EL (cell line): ENCODE measurements at places on chromosomes 3 and 15.

DNA sequence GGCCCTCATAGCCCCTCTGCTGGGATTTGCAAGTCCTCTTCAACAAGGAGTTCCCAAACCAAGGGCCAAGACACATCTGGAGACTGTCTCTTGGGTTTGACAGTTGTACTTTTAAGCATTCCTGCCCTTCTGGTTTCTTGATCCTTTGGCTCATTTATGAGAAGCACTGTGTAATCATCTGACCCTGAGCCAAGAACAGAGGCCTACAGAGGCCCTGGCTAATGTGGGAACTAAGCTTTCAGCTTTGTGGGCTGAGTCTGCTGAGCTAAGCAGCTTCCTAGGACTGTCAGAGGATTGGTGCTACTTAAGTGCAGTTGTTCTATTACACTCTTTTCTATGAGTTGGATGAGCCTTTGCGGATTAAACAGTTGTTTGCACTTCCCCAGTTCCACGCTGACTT lies 178.3 kb downstream of the KBTBD8 start:
- DNase-seq = no peak

GRCh38 chr3:101964861-101965260 lies 115.5 kb downstream of the NFKBIZ start:
- no peak for DNase-seq

DNA sequence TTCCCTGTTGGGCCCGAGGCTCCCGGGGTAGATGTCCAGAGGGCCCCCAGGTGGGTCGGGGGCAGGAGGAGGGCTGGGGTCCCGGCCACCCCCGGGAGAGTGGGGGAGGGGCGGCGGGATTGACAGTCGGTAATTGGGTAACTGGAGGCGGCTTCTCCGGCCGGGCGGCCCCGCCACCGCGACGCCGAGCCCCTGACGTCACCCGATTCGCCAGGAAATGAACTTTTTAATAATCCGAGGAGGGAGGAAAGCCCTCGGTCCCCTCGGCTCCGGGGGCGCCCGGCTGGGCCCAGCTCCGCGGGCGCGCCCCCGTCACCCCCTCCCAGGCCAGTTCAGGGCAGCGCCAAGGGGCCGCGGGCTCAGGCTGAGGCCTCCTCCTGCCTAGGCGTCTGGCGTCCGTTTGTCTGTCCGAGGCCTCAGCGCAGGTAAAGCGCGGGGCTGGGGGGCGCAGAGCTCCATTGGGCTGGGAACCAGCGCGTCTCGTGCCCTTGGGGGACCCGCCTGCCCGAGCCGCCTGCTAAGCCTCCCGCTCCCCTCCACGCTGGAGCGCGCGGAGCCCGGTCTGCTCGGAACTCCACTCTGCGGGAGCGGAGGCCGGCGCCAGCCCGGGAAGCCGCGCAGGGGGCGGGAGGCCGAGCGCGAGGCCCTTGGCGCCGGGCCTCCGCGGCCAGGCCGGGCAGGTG lies 3.9 kb downstream of the GATA2 start:
- peak; percentile 81 for DNase-seq

DNA sequence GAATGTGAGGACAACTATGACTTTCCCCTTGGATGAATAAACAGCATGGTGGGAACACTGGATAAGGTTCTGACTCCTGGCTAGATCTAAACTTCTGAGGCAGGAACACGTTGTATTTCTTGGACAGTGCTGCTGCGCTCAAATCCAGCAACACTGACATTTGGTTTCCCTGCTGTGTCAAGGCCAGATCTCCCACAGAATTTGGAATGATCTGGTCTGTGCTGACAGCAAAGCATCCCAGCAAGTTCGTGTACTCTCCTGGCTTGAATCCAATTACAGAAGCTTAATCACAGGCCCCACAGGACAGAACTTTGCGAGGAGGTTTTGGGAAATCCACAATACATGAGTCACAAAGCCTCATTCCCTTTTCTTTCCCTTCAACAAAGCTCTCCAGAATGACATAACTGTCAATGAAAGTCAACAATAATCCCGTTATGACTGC lies 92.5 kb downstream of the ADAMTS9 start:
- DNase-seq = no peak

DNA sequence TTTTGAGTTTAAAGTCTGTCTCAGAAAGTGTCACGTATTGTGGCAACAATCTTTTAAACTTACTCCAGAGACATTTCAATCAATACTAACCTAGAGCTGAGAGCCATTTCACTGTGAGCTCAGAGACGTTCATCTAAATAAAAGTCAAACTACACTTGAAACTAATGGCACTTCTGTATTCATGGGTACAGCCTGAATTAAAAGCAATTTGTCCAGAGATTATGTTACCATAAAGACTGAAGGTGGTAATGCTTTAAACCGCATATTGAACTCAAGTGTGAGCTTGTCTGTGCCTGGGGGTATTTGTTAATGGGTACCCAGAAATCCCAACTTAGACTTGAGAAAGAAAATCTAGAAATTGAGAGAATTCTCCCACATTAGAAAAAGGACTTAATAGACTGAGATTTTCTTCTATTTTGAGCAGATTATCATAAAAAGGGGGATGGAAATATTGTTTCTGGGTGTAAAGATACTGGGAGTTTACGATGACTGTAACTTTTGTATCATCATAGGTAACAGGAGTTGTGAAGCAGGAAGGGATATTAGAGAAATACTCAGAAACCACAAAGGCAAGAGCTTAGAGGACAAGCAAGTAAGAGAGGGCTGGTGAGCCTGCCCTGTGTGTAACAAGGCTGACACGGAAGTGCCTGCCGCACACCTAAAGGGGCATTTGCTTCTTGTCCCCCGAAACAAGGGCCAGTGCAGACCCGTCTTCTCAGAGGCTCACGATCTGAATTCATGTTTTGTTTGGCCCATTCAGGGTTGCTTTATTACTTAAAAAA lies 36.9 kb downstream of the LRIG1 start:
- DNase-seq = no peak
